ENCODE measurements at places on chromosomes 2 and 18.

DNA sequence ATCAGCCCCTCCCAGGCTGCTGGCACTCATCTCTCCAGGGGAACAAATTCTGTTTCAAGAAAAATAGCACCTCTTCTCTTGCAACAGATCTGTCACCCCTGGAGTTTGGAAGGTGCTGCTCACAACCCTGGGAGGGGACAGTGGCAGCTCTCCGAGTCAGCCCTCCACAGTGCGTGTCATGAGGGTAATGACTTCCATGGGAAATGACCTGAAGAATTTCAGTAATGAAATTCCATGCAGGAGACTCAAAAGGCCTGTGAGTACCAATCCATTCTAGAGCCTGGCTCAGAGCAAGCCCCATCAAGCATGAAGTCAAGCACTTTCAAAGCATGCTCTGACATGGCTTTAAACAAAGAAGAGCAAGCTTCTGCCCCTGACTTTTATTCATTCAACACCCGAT, 276.3 kb upstream of the PARD3B start:
- DNase-seq: no peak

DNA sequence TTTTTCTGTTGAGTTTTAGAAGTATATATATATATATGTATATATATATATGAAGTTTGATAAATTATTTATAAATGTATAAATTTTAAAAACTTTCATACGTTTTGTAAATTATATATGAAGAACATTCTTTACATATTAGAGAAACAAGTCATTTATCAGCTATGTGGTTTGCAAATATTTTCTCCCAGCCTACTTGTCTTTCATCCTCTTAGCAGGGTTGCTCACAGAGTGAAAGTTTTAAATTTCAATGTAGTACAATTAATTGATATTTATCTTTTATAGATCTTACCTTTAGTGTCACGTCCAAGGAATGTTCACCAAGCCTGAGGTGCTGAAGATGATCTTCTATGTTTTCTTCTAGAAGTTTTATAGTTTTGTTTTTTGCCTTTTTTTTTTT, 78.3 kb upstream of the HS6ST1 start:
- DNase-seq: no peak

DNA sequence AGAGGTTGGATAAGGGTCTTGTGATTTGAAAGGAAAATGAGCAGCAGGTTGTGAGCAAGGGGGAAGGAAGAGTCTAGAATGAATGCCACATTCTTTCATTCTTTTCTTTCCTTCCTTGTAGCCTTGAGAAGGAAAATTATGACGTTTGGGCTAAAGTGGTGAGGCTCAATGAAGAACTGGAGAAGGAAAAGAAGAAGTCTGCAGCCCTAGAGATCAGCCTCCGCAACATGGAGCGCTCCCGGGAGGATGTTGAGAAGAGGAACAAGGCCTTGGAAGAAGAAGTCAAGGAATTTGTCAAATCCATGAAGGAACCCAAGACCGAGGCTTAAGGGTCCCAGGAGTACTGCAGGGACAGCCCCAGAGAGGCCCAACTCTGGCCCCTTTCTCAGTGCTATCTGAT, 45.3 kb downstream of the BMP10 start:
- no peak for DNase-seq

- DNase-seq: no peak
Measured at GRCh38 chr2:122433123-122433754, 677.8 kb downstream of the TSN start.

- peak; percentile 12 for DNase-seq
Measured at GRCh38 chr2:144181001-144181400, 338.9 kb downstream of the ZEB2 start.

All from AG08395 (cell line).